ENCODE measurements at places on chromosomes 12 and 14.

GRCh38 chr14:85529803-85530574 lies at the start of gene FLRT2:
Gene FLRT2 (plus strand): TSS chr14:85530144. CDS start chr14:85621515, 91,371 bp downstream.
- peaks cover 3% of the 10 kb centered on the region for H3K4me1 ChIP-seq
- H3K27me3 ChIP-seq: peaks cover 37% of the 10 kb centered on the region
- DNase-seq: peak; percentile 29
- no peaks in the 10 kb centered on the region for H3K36me3 ChIP-seq

GRCh38 chr12:1382826-1383225 lies 211.6 kb downstream of the FBXL14 start:
- H3K27me3 ChIP-seq: no peaks in the 10 kb centered on the region
- no peak overlapping the region for H3K4me3 ChIP-seq
- no peaks in the 10 kb centered on the region for H3K36me3 ChIP-seq
- H3K27ac ChIP-seq: no peak overlapping the region
- DNase-seq: peak; percentile 12

GRCh38 chr14:104284107-104284592 lies 145.8 kb downstream of the KIF26A start:
- no peaks in the 10 kb centered on the region for H3K27me3 ChIP-seq
- no peak for DNase-seq
- H3K4me1 ChIP-seq: no peaks in the 10 kb centered on the region
- H3K36me3 ChIP-seq: no peaks in the 10 kb centered on the region
- H3K27ac ChIP-seq: no peak overlapping the region

- H3K27me3 ChIP-seq: no peaks in the 10 kb centered on the region
- H3K4me1 ChIP-seq: no peaks in the 10 kb centered on the region
- no peaks in the 10 kb centered on the region for H3K36me3 ChIP-seq
- H3K4me3 ChIP-seq: no peak overlapping the region
Observed at GRCh38 chr12:112296183-112296582, 86.0 kb downstream of the HECTD4 start.

DNA sequence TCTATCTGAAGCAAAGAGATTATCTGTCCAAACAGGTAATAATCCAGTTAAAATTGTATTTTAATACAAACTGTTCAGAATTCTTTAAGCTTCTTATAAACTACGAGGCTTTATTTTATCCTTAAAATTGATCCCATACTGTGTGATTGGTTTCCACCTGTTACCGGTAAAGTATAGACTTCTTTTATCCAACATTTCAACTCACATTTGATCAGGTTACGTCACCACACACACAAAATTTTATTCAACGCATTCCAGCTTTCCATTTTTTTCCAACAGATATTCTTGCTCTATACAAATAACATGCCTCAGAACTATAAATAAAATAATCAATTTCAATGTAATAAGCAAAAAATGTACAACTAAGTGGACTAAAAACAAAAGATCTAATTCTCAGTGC lies 4.5 kb downstream of the NOVA1 start:
- no peak for DNase-seq
- H3K36me3 ChIP-seq: no peaks in the 10 kb centered on the region
- H3K4me1 ChIP-seq: peaks cover 9% of the 10 kb centered on the region
- H3K27ac ChIP-seq: no peak overlapping the region

DNA sequence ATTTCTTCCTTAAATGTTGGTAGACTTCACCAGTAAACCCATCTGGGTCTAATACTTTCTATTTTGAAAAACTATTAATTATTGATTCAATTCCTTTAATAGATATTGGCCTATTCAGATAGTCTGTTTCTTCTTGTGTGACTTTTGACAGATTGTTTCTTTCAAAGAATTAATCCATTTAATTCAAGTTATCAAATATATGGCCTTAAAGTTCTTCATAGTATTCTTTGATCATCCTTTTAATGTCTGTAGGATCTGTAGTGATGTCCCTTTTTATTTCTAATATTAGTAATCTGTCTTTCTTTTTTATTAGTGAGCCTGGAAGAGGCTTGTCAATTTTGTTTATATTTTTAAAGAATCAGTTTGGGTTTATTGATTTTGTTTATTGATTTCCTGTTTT lies 190.0 kb downstream of the SLC38A4 start:
- no peaks in the 10 kb centered on the region for H3K27me3 ChIP-seq
- H3K36me3 ChIP-seq: no peaks in the 10 kb centered on the region
- H3K27ac ChIP-seq: no peak overlapping the region
- no peaks in the 10 kb centered on the region for H3K4me1 ChIP-seq

- H3K27me3 ChIP-seq: no peaks in the 10 kb centered on the region
- H3K36me3 ChIP-seq: no peaks in the 10 kb centered on the region
- DNase-seq: no peak
- no peaks in the 10 kb centered on the region for H3K4me1 ChIP-seq
Observed at GRCh38 chr12:44618946-44619345, 257.2 kb downstream of the NELL2 start.

- H3K4me3 ChIP-seq: no peak overlapping the region
- no peak overlapping the region for H3K27ac ChIP-seq
- peaks cover 6% of the 10 kb centered on the region for H3K4me1 ChIP-seq
- no peaks in the 10 kb centered on the region for H3K36me3 ChIP-seq
Observed at GRCh38 chr14:104423701-104424405, 155.7 kb upstream of the C14orf180 start.

DNA sequence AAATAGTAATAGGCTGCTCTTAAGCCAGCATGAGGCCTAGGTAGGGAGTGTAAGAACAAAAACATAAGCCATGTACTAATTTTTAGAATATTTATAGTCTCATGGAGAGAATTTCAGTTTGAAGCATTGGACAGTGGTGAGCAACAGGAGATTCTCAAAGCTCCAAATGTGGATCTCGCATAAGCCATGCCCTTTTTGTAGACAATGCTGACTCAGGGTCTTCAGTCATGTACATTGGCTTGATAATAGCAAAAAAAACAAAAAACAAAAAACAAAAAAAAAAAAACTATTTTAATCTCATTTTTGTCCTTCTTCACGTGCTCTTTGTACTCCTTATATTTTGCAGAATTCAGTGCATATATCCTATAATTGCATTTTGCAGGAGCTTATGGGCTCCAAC lies 402.9 kb downstream of the TMTC2 start:
- H3K4me1 ChIP-seq: no peaks in the 10 kb centered on the region
- H3K4me3 ChIP-seq: no peak overlapping the region
- H3K27me3 ChIP-seq: no peaks in the 10 kb centered on the region

DNA sequence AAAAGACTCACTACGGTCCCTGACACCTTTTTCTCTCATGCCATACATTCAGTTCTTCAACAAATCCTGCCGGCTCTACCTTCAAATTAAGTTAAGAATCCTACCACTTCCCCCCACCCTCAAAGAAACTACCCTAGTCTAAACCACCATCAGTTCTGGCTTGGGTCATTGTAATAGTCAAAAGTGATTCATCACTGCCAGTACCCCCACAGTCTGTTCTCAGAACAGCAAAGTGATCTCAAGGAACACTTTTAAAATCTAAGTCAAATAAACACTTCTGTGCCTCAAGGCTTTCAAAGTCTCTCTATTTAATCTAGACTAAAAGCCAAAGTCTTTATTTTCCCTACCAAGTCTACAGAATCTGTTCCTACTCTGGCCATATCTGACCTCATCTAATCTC lies 12.0 kb upstream of the FAM234B start:
- no peak overlapping the region for H3K27ac ChIP-seq
- DNase-seq: no peak
- H3K36me3 ChIP-seq: no peaks in the 10 kb centered on the region
- no peaks in the 10 kb centered on the region for H3K27me3 ChIP-seq
- no peaks in the 10 kb centered on the region for H3K4me1 ChIP-seq

- H3K36me3 ChIP-seq: no peaks in the 10 kb centered on the region
- H3K27me3 ChIP-seq: no peaks in the 10 kb centered on the region
- no peak overlapping the region for H3K4me3 ChIP-seq
- no peak for DNase-seq
Observed at GRCh38 chr14:104266631-104267575, 128.5 kb downstream of the KIF26A start.

DNA sequence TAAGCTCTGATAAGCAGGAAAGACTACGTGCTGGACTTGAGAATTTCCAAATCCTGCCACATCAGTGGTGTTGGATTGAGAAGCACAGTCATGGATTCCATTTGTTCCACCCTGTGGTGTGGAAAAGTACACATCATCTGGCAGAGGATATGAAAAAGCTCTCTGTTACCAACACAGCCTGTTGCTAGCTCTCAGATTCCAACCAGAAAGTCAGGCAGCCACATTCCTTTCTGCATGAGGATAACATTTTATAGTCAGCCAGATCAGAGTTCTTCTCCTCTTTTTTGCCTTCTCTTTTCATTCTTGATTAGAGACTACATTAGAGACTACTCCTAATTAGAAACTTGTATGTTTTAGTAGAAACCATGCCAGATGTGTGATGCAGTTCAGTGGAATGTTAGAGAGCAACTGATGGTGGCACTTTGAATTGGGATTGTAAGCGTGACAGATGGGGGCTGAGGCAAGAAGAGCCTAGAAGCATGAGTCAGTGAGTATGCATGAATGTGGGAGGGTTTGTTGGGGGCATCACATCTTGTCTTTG lies 61.2 kb upstream of the STXBP6 start:
- no peaks in the 10 kb centered on the region for H3K27me3 ChIP-seq
- H3K4me3 ChIP-seq: no peak overlapping the region
- no peaks in the 10 kb centered on the region for H3K4me1 ChIP-seq
- no peak overlapping the region for H3K27ac ChIP-seq

GRCh38 chr14:104578321-104578720 lies 1.2 kb upstream of the C14orf180 start:
- DNase-seq: no peak
- H3K27ac ChIP-seq: peak overlapping the region; percentile 97
- no peak overlapping the region for H3K4me3 ChIP-seq
- H3K27me3 ChIP-seq: no peaks in the 10 kb centered on the region

GRCh38 chr12:88575361-88575970 lies 4.8 kb downstream of the KITLG start:
- H3K4me1 ChIP-seq: peaks cover 12% of the 10 kb centered on the region
- peaks cover 9% of the 10 kb centered on the region for H3K27me3 ChIP-seq
- DNase-seq: no peak
- no peaks in the 10 kb centered on the region for H3K36me3 ChIP-seq
- no peak overlapping the region for H3K27ac ChIP-seq
- no peak overlapping the region for H3K4me3 ChIP-seq

GRCh38 chr12:120654656-120655055 lies 14.2 kb downstream of the CABP1 start:
- H3K27me3 ChIP-seq: no peaks in the 10 kb centered on the region
- no peak overlapping the region for H3K4me3 ChIP-seq
- no peaks in the 10 kb centered on the region for H3K36me3 ChIP-seq
- peak; percentile 56 for DNase-seq
- H3K4me1 ChIP-seq: peaks cover 7% of the 10 kb centered on the region
- H3K27ac ChIP-seq: peak overlapping the region; percentile 77

GRCh38 chr12:129089576-129089975 lies 236.3 kb downstream of the GLT1D1 start:
- no peak overlapping the region for H3K27ac ChIP-seq
- no peaks in the 10 kb centered on the region for H3K36me3 ChIP-seq
- peaks cover 3% of the 10 kb centered on the region for H3K27me3 ChIP-seq
- DNase-seq: no peak

- H3K27me3 ChIP-seq: no peaks in the 10 kb centered on the region
- no peak for DNase-seq
- H3K4me1 ChIP-seq: peaks cover 18% of the 10 kb centered on the region
- H3K36me3 ChIP-seq: no peaks in the 10 kb centered on the region
Observed at GRCh38 chr12:49198431-49199155, 9.7 kb upstream of the TUBA1A start.

DNA sequence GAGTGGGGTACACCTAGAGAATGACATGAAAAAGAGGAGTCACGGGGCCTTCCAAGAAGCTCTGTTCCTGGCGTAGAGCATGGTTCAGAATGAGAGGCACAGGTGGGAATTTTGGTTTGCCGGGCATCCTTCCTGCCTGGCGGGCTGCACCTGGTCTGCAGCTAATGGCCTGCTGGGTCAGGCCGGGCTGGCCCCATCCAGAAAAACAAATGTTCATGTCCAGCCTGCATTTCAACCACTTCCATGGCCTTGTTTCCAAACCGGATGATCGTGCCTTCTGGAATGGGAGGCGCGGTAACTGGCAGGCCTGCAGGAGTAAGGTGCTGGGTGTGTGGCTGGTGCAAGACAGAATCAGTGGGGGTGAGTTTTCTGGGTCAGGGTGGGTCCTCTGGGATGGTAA lies 14.4 kb downstream of the TEAD4 start:
- H3K4me3 ChIP-seq: no peak overlapping the region
- H3K27ac ChIP-seq: no peak overlapping the region
- no peak for DNase-seq
- no peaks in the 10 kb centered on the region for H3K36me3 ChIP-seq

DNA sequence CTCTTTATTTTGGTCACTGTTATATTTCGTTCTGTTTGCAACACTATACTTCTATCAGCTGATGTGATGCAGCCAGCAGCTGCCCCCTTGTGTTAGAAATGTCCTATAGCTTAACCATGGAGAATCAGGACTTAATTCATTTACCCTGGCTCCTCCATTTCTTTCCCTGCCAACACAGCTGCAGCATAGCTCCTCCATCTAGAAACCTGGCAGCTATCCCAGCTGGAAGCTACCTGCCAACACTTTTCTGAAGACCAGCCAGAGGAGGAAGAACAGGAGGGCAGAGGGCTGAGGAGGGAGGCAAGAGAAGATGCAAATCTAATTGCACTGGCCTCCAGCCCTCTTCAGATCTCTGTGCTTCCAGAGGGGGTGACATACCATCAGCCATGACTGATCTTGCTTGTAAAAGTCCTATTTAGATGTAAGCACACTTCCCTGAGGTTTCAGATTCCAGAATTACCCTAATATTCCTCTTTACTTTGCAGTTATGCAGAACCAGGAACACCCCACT lies 156.8 kb upstream of the TMEM260 start:
- no peak overlapping the region for H3K27ac ChIP-seq
- no peaks in the 10 kb centered on the region for H3K4me1 ChIP-seq
- no peak overlapping the region for H3K4me3 ChIP-seq
- DNase-seq: peak; percentile 92
- no peaks in the 10 kb centered on the region for H3K36me3 ChIP-seq
- H3K27me3 ChIP-seq: no peaks in the 10 kb centered on the region

- no peak for DNase-seq
- no peak overlapping the region for H3K4me3 ChIP-seq
- peaks cover 18% of the 10 kb centered on the region for H3K4me1 ChIP-seq
- H3K27me3 ChIP-seq: no peaks in the 10 kb centered on the region
- no peaks in the 10 kb centered on the region for H3K36me3 ChIP-seq
Observed at GRCh38 chr12:104493496-104493895, 36.7 kb downstream of the CHST11 start.

- no peak for DNase-seq
- no peaks in the 10 kb centered on the region for H3K4me1 ChIP-seq
- no peaks in the 10 kb centered on the region for H3K27me3 ChIP-seq
Observed at GRCh38 chr14:81385886-81386285, 14.2 kb downstream of the STON2 start.
